ENCODE measurements at places on chromosomes 7 and 10.

DNA sequence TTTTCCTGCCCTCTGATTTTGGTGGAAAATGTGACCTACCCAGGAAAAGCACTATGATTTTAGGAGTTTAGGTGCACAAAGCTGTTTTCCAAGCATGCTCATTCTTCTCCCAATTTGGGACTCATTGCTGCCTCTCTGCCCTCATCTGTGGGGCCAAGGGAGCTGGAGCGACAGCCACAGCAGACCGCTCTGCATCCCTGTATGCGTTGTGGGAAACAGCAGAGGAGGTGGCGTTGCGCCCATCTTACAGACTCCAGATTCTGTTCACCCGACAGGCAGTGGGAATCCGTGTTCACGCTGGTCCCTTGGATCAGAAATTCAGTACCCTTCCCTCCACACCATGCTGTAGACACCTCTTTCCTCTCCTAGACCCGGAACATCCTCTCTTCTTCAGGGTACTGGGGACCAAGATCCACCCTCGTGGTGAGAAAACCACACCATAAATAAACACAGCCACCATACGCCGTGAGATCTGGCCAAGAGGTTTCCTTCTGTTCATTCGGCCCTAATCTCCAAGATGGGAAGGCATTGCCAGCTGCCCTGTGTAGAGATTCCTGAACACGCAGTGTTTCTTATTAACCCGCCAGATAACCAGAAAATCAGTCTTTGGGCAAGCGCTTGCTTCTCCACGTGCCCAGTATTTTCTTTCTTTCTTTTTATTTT is 87.9 kb downstream of the CUX1 start:
- no peak for DNase-seq

DNA sequence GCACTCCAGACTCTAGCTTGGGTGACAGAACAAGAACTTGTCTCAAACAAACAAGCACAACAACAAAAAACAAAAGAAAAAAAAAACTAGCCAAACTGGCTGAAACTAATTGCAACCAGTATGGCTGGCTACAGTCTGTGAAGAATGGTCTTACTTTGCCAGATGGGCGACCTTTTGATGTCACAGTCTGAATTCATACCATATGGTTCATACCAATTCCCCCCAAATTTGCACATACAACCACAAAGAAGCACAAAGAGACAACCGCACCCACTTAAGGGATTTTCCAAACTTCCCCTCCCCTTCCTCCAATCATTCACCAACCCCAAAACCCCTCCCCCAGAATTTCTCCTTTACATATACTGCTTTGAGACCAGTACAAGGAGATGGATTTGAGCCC is 114.2 kb downstream of the SPAG6 start:
- DNase-seq, result no peak

GRCh38 chr7:134778941-134779740 is at the start of gene CALD1:
Gene CALD1 (plus strand): TSS chr7:134779634. CDS start chr7:134867734, 88,100 bp downstream.
- DNase-seq, result peak; percentile 91

- DNase-seq, result peak; percentile 26
These were observed 5.7 kb downstream of the BLVRA start for GRCh38 chr7:43764039-43764761.

GRCh38 chr7:70092314-70093204 is 494.3 kb downstream of the AUTS2 start:
- DNase-seq, result peak; percentile 90

DNA sequence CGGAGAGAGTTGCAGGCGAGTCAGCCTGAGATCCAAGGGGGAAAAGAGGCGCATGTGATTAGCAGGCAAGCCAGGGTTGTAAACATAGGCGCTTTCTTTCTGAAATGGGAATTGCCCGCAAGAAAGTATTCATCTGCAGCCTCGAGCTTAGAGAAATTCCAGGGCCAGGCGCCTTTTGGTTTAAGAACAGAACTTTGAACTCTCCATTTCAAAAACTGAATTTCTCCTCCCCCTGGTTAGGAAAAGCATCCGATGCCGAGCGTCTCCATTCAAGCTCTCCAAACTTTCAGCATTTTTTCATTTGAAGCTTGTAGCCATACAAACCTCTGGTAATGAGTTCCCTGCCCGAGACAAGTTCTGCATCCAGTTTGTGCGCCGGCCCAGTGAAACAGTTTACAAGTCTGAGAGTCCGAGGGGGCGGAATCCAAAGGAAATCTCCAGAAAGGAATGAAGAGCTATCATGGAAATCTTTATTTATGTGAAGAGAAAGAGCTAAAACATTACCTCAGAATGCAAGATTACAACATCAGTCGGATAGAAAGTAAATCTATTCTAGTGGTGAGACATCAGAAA is 69.9 kb downstream of the FAM204A start:
- peak; percentile 61 for DNase-seq

DNA sequence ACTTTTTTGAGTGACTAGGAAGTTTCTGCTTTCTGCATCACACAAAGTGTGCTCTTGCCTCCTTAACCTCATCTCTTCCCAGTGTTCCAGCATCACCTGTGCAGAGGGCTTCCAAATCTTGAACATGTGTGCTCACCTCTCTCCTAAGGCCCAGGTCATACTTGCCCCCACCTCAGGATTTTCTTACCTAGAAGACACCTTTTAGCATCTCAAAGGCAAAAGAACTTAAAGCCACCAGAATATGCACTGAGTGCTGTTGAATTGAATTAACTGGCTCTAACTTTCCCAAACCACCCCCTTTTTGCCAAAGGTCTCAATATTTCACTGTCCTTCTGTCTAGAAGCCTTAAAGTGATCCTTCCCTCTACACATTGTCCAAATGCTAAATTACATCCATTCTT is 66.5 kb downstream of the SRI start:
- no peak for DNase-seq

- DNase-seq, result no peak
These were observed 101.9 kb downstream of the TNS3 start for GRCh38 chr7:47479821-47480575.

- no peak for DNase-seq
These were observed 149.3 kb upstream of the CTTNBP2 start for GRCh38 chr7:118022546-118022945.

DNA sequence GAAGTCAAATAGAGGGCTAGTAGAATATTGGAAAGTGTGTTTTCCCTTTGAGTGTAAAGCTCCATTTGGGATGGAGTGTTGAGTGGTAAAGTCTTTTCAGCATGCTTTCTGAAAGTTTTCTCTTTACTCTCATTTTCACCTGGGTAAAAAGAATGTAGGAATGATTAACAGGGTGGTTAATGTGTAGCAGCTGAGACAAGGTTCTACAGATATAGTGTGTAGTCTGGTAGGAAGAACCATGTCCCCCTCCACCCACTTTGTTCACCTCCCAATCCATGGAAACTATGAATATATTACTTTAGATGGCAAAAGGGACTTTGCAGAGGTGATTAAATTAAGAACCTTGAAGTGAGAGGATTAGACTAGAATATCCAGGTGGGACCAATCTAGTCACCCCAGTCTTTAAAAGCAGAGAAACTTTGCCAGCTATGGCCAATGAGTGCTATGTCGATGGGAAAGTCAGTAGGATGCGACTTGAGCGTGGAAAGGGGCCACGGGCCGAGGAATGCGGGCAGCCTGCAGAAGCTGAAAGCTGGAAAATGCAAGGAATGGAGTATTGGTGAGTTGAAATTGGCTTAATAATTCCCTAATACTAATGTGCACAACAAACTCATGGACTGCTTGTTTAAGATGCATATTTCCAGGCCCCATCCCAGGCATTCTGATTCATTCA is 166.3 kb upstream of the AHR start:
- peak; percentile 26 for DNase-seq

DNA sequence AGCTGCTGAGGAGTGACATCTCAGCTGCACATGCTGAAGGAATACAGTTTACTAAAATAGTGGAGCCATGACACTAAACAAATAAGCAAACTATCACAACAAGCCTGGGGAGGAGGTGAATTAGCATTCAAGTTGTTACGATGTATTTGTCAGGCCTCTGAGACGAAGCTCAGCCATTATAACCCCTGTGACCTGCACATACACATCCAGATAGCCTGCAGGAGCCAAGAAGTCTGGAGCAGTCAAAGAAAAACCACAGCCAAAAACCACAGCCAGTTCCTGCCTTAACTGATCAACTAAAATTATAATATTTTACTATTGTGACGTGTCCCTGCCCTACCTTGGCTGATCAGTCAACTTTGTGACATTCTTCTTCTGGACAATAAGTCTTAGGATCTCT is 68.6 kb downstream of the NSUN6 start:
- no peak for DNase-seq

- peak; percentile 85 for DNase-seq
These were observed 24.6 kb downstream of the CACNB2 start for GRCh38 chr10:18164748-18165361.

DNA sequence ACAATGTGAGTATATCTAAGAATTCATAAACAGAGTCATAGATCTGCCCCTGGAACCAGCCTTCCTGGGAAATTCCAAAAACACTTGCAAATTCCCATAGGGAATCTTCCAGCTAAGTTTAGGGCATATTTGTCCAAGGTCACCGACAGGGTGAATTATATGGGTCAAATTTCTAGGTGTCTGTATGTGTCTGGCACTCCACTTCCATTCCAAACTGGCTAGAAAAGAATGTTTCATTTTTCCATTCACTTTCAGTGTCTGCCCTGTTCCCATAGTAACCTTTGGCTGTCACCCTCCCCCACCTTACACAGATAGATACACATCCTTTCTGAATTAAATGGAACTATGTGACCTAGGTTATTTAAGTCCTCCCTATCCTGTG is 230.9 kb downstream of the CREB5 start:
- no peak for DNase-seq

DNA sequence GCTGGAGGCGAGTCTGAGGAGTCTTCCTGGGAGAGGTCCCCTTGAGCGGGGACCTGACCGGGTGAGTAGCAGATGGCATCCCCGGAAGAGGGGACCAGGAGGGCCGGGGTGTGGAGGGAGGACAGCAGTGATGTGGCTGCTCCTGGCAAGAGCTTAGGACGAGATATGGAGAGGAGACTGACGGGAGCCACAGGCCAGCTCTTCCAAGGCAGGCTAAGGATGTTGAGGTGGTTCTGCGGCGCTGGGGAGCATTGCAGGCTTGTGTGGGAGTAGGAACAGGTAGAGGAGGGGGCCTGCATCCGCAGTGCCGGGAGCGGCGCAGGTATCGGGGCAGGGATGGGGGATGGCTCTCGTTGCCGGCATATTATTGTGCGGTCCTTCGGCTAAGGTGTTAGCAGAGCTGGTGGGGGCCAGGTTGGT is 76.7 kb upstream of the ANLN start:
- DNase-seq, result no peak

DNA sequence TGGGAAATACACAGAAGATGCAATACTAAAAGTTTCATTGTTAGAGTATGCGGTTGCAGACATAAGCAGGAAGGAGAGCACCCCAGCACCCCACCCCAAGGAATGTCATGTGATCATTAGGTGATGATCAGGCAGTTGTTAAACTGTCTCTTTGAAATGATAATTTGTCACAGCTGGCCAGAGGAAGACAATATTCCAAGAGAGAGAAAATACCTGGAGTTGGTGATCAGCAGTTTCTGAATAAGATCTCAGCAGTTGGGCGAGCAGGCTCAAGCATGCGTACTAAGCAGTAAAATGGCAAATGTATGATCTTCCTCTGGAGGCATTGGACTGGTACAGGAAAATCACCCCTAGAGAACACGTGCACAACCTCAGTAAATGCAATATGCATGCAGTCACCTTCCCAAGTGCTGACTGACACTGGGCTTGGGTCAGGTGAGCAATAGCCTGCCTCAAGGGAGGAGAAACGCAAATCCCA is 250.1 kb upstream of the MBL2 start:
- DNase-seq, result no peak

- DNase-seq, result peak; percentile 50
These were observed 47.8 kb downstream of the NRCAM start for GRCh38 chr7:108408296-108408991.

GRCh38 chr7:150357270-150357669 is 11.4 kb upstream of the REPIN1 start:
- no peak for DNase-seq

GRCh38 chr10:24459836-24460235 is 250.9 kb downstream of the KIAA1217 start:
- DNase-seq, result no peak

DNA sequence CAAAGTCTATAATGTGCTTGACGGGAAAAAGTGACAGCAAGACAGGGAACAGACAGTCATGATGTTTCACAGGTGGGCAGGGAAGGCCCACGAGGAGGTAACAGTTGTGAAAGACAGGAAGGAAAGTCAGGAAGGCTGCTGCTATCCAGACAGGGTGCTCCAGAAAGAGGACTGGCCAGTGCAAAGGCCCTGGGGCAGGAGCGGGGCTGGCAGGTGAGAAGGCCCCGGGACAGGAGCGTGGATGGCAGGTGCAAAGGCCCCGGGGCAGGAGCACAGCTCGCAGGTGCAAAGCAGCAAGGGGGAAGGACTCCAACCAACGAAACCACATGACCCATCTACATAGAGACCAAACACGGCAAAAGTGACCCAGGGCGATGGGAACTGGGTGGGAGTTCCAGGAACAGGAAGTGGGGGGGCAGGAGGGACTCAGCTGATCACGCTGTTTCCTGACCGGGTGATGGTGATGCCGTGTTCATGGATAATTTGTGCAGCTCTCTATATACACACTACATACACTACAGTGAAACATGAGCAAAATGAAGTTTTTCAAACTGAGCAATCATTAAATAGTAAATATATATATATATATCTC is 138.2 kb downstream of the MAD1L1 start:
- no peak for DNase-seq

GRCh38 chr7:115914951-115915350 is 115.6 kb downstream of the TFEC start:
- peak; percentile 92 for DNase-seq

DNA sequence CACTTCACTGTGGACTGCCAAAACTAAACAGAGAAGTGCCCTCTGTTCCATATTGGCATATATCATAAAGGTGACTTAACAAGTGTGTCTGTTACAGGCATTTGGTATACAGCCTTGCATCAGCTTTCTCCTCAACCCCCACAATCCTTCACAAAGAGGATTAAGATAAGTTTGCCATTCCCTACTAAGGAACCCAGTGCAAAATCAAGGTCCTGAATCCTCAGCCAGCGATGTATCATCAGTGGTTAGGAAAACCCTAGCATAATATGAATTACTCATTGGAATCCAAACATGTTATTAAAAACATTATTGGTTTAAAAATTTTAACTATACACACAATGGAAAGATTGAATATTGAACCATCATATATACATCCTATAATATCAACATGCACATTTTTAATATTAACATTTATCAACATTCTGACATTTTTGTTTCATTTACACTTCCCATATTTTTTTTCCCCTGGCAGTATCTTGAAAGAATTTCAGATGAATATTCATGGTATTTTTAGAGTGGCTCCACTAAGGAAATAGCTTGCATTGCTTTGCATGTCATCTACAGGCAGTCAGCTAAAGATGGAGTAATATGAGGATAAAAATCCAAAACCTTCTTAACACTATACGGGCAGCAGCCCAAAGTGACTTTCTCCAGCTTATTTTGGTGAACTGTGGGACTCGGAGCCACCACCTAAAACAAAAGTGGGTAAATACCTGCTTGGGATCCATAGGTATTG is 215.6 kb upstream of the CHRM2 start:
- DNase-seq, result no peak

Data from lung (tissue), 17 donors.